RKO (cell line): ENCODE measurements at places on chromosomes 2 and 18.

DNA sequence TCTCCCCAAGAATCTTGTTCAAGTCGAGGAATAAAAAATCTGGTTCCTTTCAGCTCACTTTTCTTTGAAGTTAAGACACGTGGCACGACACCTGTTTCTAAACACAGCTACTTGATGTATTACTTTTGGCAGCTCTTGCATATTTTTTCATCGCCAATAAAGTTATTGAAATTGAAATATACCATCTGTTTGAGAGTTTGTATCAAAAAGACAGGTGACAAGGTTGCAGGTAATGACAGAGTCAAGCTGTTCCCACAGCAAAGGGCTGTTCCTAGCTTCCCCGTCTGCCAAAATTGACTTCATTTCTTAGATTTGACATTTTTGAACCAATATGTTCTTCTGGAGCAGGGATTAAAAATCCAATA lies 5.5 kb upstream of the GPR45 start:
- DNase-seq, result no peak

GRCh38 chr2:126979039-126980003 lies 80.6 kb downstream of the TEX51 start:
- DNase-seq, result no peak

- DNase-seq, result no peak
Measured at GRCh38 chr18:63829886-63830285, 54.7 kb downstream of the SERPINB7 start.

DNA sequence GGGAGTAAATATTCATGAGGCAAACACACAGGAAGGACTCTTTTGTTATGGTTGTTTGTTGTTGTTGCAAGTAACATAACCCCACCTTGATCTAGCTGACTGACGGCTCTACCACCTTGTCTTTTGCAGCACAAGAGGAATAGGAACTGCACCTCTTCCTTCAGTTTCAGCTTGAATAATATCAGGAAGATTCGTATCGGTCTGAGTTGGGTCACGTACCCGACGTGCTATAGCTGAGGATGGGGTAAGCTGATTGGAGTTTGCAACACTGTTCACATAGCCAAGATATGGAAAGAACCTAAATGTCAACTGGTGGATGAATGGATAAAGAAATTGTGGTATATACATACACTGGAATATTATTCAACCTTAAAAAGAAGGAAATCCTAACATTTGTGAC lies 14.5 kb upstream of the IL1RN start:
- no peak for DNase-seq

DNA sequence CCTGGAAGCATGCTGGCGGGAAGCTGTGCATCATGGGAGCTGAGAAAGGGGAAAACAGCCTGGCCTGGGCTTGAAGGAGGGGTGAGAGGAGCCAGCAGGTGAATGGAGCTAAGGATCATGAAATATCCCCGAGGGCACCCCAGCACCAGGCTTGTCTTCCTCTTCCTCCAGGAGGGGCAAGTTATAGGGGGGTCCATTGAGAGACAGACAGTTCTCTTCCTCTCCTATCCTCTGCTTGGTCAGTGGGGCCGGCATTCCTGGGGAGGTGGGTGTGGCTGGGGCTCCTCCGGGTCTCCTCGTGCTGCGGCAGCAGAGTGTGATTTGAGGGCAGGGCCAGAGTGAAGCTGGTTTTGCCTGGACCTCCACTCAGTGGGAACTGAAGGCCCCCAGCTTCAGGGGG lies 78.9 kb downstream of the LIPG start:
- no peak for DNase-seq

DNA sequence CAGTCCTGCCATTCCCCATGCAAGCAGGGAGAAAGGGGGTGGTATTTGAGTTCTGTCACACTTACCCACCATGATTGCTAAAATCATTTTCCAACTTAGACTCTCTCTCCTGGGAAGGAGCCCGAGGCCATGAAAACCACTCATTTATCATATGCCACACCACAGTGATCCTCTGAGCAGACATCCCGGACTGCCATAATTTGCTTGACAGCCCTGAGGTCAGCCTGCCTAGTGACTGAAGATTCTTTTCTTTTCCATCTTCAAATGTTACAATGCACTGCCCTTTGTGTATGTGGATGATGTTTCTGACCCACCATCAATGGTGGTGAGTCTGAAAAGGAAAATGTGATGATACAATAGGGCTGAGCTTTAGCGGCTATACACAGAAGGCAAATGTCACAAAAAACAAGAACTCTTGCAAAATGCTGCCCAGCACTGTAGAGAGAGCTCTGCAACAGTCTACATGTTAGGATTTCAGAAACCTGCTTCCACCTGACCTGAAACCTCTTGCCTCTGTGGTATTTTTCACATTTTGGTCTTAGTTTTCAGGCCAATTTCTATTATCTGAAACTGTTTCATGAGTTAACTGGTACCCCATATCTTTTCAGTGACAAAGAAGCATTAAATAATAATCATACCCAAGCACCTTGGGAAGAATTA lies 272.8 kb downstream of the ZNF385B start:
- no peak for DNase-seq

- DNase-seq, result no peak
Measured at GRCh38 chr2:48578313-48578712, 39.3 kb upstream of the GTF2A1L start.

- DNase-seq, result no peak
Measured at GRCh38 chr2:216829533-216829932, 30.3 kb downstream of the TNP1 start.

- DNase-seq, result peak; percentile 48
Measured at GRCh38 chr18:12393998-12394397, 13.7 kb upstream of the PRELID3A start.

- no peak for DNase-seq
Measured at GRCh38 chr2:61978522-61978921, 73.0 kb downstream of the COMMD1 start.

DNA sequence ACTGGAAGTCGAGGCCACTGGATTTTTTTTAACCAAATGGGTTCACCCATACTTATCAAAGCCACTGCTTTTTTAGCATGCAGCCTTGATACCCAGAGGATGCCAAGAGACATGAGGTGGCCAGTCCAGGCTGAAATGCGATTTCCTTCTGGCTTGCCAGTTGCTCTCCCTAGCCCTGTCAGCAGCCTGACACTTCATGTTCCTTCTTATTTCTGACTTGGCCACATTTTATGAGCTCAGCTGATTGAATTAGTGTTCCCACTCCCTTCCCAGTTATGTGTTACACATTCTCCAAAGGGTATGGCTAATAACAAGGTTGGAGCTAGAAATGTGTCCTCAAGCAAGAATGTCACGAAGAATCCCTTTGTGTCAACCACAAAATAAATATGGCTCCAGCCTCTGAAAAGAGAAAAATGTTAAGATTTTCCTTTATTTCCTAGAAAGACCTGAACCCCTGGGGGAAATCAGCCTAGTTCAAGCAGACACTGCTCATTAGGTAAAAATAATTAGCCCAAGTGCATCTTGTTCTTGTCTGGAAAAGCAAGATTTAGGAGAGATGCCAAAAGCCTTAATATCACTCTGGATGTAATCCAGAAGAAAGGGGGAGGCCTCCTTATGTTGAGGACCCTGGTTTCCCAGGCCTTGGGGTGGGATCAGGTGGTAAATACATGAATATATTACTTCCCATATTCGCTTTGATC lies 121.7 kb upstream of the TACR1 start:
- DNase-seq, result no peak

DNA sequence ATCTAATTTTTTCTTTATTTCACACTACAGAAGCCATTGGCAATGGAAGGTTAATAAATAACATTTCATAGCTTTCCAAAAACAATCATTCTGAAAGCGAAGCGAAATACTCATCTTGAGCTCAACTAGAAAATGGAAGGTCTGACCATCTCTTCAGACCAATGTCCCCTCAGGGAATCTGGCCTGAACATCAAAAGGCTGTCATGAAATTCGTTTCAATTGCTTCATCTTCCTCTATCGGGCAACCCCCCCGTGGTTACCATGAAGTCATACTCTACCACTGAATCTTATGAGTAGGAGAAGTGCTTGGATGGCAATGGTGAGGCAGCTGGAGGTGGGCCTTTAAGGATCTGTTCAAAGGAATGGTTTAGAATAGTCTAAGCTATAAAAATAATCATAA lies 22.9 kb upstream of the CYTIP start:
- DNase-seq, result no peak

- DNase-seq, result no peak
Measured at GRCh38 chr18:32980896-32981295, 208.1 kb upstream of the KLHL14 start.

DNA sequence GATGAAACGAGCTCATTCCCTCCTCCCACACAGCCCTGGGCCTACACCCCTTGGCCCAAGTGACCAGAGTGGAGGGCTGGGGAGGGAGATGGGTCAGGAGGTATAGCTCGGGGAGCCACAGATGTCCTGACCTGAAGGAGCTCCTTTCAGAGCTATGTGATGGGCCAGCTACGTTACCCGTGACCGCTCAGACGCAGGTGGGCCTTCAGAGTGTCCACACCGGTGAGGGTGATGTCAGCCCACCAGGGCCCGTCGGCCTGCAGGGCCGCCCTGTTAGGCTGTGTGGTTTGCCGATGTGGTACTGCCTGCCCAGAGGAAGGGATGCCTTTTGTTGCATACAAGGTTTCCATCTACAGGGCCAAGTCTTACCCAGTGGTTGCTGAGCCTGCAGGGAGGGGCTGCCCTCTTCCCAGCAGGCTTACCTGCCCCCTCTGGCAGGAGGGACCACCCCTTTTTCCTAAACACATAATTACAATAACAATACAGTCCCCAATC lies 41.8 kb upstream of the FOSL2 start:
- DNase-seq, result no peak

DNA sequence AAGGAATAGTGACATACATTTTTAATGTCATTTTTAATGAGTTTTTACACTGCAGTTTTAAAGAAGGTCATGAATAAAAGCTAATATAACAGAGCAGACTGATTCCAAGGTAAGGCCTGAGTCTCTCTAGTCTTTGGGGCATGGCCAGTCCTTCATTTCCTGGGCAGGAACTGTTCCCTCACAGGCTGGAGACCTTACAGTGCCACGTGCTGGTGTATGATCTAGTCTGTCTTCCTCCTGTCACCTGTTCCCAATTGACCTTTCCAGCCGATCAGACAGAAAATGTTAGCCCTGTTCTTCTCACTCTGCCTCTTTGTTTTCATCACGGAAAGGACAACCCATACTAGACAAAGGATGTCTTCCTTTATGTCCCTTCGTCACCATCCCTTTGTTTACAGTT lies 33.6 kb downstream of the ZCCHC2 start:
- DNase-seq, result no peak

- DNase-seq, result no peak
Measured at GRCh38 chr18:9838144-9838877, 47.5 kb upstream of the TXNDC2 start.

- no peak for DNase-seq
Measured at GRCh38 chr2:11898576-11898975, 152.1 kb downstream of the LPIN1 start.

- no peak for DNase-seq
Measured at GRCh38 chr2:144322379-144322778, 197.5 kb downstream of the ZEB2 start.

- no peak for DNase-seq
Measured at GRCh38 chr18:24259869-24260641, 121.2 kb downstream of the CABYR start.

GRCh38 chr2:130338793-130339345 lies 3.8 kb upstream of the IMP4 start:
- no peak for DNase-seq

DNA sequence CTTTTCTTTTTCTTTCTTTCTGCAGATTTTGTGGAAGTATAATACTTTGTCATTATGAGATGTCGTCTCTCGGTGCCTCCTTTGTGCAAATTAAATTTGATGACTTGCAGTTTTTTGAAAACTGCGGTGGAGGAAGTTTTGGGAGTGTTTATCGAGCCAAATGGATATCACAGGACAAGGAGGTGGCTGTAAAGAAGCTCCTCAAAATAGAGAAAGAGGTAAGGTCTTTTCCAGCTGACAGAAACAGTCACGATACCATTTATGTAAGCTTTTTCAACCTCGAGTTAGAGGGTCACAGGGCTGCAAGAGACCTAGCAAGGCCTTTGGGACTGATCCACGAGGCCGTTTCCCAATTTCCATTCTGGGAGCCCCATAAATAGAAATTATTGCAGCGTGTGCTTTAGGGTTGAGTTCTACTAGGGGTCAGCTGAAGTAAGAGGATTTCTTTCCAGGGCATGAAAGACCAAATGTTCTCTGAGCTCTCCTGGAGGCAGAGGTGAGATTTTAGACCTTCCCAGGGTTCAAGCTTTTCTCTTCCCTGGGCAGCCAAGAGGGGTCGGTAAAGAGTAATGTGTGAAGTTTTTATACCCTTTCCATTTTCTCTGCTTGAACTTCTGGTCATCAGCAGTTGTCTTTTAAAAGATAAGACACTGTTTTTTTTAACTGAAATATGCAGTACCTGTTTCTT lies 15.5 kb downstream of the MAP3K20 start:
- no peak for DNase-seq

DNA sequence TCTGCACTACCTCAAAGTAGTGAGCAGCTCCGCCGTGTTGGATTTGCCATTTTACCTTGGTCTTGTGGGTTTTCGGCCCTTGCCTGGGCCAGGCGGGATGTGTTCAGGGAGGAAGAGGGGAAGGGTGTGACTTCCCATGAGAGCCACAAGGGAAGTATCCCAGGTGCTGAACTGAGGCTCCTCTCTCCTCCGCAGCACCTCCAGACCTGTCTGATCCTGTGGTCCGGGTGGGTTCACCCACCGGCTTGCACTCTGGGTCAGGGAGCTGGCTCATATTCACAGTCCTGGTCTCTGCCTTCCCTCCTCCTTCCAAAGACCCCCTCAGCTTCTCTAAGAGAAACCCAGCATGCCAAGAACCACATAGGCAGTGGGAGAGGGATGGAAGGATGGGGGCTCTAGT lies 235.8 kb downstream of the SEPTIN10 start:
- DNase-seq, result no peak

DNA sequence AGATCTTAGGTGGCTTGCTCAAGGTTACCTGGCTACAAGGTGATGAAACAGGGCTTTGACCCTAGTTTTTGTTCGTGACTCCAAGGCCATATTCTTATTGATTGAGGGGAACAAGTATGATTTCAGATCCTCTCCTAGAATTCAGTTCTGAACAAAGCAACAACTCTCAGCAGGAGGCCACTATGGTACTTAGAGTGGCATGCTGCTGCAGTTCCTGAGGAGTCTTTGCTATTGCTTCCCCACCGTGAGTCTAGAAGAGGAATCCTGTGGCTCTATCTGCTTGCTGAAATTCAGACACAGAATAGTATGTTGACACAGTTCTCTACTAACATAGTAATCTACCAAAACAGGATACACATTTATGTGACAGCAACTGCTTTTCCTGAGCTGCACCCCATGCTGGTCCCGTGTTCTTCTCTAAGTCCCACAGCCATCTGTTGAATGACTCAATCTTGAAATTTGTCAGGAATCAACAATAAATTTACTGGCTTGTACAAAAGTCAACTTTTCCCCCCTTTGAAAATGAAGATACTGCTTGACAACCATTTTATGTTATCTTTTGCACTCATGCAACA lies 4.1 kb downstream of the TGFBRAP1 start:
- no peak for DNase-seq

GRCh38 chr2:70125498-70125898 lies 38.2 kb downstream of the PCBP1 start:
- no peak for DNase-seq
